ENCODE measurements at places on chromosomes 1 and 21. TPM values are rescaled to one million over a fixed set of nuclear protein-coding genes. Genes with fewer than 3 reads are reported as not detected.

GRCh38 chr1:69572921-69573320 is 5.2 kb downstream of the LRRC7 start:
- DNase-seq: no peak

DNA sequence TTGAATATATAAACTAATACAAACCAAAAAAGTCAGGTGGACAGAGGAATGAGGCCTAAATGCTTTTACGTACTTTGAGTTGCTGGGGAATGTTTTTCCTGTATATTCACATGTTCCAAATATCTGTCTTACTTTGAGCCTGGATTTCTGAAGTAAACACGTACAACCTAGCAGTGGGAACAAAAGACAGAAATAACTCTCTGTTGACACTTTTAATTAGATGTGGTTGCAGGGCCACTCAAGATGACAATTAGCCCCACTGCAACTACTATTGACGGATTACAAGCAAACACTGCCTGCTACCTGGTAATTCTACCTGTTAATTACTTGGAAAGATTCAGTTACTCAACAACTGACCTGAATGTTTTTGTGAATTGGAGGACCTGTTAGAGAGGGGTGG is 196.9 kb downstream of the TTLL7 start:
- DNase-seq: no peak

DNA sequence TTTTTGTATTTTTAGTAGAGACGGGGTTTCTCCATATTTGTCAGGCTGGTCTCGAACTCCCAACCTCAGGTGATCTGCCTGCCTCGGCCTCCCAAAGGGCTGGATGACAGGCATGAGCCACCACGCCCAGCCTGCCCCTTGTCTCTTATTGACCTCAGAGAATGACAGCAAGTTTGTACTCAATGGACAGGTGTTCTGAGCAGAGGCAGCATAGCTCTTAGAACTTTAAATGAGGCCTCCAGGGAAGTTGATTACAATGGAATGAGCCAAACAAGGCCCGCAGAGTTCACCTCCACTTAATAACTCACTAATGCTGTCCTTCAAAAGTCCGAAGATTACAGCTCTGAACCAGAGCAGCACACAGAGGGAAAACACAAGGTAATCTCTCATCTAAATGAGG is 10.9 kb downstream of the TMPRSS2 start:
- DNase-seq: no peak

- DNase-seq: peak; percentile 64
Observed at GRCh38 chr1:25702101-25702775, 85.6 kb downstream of the MAN1C1 start.

GRCh38 chr21:34807146-34807880 is 138.5 kb downstream of the CLIC6 start:
- no peak for DNase-seq

CYYR1 gene
- 13.6 TPM for total RNA-seq

DNA sequence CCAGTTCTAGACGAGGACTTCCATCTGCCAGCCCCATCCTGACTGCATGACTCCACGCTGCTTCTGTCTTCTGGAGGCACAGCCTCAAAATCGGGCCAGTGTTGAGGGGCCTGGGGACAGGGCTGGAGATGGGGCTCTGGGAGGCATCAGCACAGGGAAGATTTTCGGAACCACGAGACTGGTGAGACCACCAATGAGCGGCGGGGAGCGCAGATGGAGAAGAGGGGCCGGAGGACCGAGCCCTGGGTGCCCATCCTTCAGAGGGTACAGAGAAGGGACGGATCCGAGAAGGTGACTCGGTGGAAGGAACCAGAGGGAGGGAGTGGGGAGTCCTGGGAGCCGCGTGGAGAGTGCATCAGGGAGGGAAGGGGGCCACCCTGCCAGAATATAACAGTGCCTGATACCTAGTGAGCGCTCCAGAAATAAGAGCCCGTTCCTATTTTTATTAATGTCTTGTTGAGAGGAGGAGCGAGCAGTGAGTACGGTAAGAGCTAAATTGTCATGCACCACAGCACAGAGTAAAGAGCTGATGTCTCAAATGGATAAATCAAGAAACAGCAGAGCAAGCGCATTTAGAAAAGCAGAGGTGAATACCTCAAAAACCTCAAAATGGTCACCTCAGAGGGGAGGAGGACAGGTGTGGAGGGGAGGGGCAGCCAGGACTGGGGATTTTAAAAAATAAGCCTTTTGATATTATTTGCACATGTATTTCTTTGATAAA is 26.2 kb upstream of the KIF26B start:
- no peak for DNase-seq

- DNase-seq: no peak
Observed at GRCh38 chr21:27803571-27803970, 836.7 kb upstream of the ADAMTS5 start.

SLC16A4 gene
- total RNA-seq: 0.17 TPM

DNA sequence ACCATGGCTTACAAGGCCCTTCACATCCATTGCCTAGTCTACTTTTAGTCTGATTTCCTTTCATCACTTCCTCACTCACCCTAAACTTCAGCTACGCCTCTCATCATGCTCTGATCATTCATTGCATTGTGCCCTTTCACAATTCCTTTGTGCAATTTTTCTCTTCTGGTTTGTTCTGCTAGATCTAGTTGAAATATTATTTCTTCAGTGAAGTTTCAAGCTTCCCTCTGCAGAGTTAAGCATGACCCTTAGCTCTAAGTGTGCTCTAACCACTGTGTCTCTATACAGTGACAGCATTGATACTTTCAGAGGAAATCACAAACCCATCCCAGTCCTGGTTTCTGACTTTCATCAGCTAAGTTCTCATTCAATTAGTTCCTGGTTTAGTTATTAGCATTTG is 166.1 kb downstream of the PLA2G4A start:
- DNase-seq: no peak

- DNase-seq: no peak
Observed at GRCh38 chr1:42824481-42825035, 7.4 kb upstream of the SVBP start.

DNA sequence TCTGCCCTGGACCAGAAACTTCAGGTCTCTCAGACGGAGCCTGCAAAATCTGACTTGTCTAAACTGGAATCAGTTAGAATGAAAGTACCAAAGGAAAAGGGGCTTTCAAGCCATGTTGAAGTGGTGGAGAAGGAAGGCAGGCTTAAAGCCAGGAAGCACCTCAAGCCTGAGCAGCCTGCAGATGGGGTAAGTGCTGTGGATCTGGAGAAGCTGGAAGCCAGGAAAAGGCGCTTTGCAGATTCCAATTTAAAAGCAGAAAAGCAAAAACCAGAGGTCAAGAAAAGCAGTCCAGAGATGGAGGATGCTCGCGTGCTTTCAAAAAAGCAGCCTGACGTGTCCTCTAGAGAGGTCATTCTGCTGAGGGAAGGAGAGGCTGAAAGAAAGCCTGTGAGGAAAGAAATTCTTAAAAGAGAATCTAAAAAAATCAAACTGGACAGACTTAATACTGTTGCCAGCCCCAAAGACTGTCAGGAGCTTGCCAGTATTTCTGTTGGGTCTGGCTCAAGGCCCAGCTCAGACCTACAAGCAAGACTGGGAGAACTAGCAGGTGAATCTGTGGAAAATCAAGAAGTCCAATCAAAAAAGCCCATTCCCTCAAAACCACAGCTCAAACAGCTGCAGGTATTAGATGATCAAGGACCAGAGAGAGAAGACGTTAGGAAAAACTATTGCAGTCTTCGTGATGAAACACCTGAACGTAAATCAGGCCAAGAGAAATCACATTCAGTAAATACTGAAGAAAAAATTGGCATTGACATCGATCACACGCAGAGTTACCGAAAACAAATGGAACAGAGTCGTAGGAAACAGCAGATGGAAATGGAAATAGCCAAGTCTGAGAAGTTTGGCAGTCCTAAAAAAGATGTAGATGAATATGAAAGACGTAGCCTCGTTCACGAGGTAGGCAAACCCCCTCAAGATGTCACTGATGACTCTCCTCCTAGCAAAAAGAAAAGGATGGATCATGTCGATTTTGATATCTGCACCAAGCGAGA is 46.6 kb downstream of the ZBTB17 start:
- DNase-seq: no peak

GRCh38 chr1:17236779-17237560 is 11.9 kb upstream of the PADI3 start:
- DNase-seq: peak; percentile 92

DNA sequence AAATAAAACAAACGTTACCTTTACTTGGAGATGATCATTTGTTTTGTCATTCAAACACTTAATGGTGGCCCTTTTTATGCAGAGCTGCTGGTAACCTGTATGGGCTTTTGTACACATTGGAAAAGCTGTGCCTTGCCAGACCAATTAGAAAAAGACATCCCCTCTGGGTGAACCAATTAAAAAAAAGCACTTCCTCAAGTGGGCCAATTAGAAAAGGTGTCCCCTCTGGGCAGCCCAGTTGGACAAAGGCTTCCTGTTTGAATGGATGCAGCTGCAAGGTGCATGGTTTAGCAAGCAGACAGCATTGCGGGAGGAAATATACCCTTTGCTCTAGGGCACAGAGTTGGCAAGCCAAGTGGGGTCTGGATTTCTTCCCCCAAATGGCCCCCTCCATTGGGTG is 21.6 kb downstream of the HUNK start:
- DNase-seq: no peak

GRCh38 chr1:159953536-159954515 is at the start of gene SLAMF9:
Gene SLAMF9, minus strand, starts transcription at chr1:159954237. Its CDS starts 100 bp downstream, at chr1:159954137.
- DNase-seq: peak; percentile 10

GRCh38 chr1:110634455-110635311 is 28.5 kb upstream of the KCNA2 start:
- DNase-seq: no peak

DNA sequence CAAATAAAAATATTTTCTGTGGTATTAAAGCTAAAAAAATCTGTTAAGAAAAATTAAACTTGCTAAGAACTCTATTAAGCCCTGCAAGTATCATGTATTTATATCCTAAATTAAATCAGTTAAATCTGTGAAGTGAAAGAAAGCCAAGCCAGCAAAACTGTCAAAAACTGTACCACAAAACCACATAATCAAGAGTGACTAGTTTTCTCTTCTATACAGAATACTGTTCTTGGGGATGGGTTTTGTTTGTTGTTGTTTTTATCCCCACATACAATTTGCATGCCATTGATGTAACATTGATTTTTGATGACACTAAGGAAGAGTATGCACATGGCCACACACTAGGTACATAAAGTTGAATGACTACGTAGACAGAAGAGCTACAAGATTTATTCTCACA is 20.4 kb downstream of the DPH5 start:
- no peak for DNase-seq

DNA sequence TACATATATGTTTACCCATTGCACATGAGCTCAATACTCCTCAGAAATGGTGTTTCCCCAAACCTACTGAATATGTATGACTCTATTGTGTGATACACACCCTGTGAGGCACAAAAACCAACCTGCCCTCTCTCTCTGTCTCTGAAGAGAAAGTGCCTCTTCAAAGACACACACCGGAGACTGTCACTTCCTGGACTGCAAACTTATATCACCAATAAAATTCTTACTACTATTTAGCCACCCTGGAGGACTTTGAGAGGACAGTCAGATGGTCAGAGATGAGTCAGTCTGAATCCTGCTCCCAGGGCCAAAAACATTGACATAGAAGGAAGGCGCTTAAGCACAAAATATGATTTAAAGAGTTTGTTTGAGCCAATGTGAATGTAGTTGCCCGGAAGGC is 110.4 kb downstream of the PPIAL4G start:
- DNase-seq: no peak

DNA sequence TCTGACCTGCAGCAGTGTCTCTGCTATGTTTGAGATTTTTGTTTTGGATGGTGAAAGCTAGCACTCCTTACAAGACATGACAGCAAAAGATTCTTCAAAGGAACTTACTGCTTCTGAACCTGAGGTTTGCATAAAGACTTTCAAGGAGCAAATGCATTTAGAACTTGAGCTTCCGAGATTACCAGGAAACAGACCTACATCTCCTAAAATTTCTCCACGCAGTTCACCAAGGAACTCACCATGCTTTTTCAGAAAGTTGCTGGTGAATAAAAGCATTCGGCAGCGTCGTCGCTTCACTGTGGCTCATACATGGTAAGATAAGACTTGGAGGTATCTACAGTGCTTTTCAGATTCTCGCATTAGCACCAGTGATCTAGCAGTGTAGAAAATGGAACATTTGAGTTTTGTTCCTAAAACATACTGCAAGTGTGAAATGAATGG is 200.2 kb downstream of the PDE4B start:
- no peak for DNase-seq

DNA sequence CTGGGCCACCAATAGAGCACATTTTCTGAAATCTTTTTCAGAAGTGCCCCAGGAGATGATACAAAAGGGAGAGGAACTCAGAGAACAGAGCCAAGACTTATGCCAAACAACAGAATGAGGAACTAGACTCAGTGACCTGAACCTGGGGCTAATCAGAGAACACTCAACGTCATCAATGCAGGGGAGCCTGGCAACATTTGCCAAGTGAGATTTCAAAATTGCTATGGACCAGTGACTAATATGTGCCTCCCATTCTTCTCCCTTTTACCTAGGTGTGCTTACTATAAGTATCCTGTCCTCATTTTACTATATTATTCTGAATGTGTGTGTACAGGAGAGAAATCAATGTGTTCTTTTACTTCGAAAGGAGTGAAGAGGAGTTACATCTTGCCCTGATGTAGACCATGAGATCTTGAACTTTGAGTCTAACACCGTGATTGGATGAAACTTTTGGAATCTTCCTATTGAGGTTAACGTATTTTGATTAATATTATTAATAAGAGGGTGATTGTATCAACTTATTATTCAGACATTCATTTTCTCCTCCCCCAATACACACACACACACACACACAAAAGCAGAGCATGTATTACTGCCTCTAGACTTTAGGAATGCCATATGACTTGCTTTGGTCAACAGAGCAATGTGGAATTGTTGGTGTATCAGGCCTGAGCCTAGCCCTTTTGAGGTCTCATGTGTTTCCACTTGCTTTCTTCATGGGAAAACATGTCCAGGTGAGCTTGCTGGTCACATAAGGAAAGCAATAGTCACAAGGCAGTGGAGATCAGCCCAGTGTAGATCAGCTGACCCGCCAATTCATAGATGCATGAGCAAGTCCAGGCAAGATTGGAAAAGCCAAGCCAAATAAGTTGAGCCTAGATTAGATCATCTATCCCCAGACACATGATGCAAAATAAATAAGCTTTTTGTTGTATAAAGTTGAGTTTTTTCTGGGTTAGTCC is 80.3 kb upstream of the ETS2 start:
- DNase-seq: no peak

DNA sequence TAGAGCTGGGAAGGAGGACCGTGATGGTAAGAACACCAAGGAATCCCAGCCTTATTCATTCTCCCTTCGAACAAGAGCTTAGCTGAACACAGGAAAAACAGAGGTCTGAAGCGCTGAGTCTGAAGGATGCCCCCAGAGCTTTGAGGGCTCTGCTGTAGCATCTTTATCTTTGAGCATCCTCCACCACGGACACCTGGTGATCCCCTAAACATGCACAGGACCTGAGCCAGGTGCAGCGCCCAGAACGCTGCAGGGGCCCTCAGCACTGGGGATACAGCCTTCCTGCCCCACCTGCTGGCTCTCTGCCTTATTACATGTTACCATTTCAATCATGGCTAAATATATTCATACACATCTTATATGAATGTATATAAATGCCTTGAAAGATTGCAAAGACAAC is 7.7 kb upstream of the GPATCH4 start:
- DNase-seq: no peak

ANKRD34A gene
- total RNA-seq: 0.39 TPM

- DNase-seq: no peak
Observed at GRCh38 chr1:219331424-219331823, 157.7 kb downstream of the LYPLAL1 start.

GRCh38 chr1:194175251-194175650 is 988.8 kb upstream of the B3GALT2 start:
- no peak for DNase-seq

C4BPB gene
- total RNA-seq: not detected
